NCI-H1048 (cell line): ENCODE measurements at places on chromosomes 5 and 9.

- no peak for DNase-seq
Measured at GRCh38 chr9:74361508-74361907, 135.6 kb upstream of the RORB start.

- no peak for DNase-seq
Measured at GRCh38 chr9:123684393-123685149, 245.4 kb downstream of the DENND1A start.

GRCh38 chr5:93585767-93586385, 2.9 kb downstream of the NR2F1 start:
- DNase-seq = no peak

DNA sequence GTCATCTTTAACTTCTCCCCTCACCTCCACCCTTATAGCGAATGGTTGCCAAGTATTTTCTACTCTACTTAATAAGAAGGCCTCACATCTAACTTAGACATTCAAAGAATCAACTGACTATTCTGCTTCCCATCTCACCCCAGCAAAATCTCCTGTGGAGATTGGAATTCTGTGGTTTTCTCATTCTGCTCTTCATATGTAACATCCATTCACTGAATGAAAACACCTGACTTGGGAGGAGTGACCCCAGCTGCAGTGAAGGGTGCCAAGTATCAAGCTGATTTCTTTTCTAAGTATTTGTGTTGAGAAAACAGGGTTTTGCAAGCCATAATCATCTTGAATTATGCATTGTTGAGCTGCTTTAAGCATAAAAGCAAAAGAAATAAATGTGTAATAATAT, 42.5 kb upstream of the TAF1L start:
- DNase-seq = no peak

DNA sequence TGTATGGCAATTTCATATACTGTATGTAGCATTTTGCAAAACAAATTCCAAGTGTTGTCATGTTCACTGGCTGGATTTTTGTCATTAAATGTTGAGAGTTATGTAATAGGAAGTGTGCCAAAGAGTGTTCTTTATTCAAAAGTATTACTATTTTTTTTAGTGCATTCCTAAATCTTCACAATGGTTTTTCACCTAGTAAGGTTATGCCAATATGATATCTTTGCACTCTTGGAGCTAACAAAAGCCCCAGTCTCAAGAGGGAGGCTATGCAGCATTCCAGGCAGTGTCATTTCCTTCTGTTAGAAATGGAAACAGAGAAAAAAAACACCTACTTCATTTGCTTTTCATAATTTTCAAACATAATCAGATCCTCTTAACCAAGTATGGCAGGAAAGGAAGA, 5.1 kb upstream of the SSBP2 start:
- DNase-seq = no peak

DNA sequence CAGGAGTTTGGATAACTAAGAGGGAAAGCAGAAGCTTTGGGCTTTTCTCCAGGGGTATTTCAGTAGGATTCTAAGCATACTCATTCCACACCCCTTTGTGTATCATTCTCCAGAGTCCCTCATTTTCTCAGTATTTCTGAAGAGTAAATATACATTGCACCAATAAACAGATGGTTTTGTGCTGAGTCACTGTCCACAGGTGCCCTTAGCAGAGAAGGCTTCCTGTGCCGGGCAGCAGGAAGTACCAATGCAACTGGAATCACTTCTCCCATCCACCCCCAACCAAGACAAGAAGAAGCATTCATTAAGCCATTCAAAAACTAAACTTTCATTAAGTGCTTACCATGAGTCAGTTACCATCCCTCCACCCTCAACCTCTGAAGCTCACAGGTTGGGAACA, 3.6 kb upstream of the CCNJL start:
- no peak for DNase-seq

DNA sequence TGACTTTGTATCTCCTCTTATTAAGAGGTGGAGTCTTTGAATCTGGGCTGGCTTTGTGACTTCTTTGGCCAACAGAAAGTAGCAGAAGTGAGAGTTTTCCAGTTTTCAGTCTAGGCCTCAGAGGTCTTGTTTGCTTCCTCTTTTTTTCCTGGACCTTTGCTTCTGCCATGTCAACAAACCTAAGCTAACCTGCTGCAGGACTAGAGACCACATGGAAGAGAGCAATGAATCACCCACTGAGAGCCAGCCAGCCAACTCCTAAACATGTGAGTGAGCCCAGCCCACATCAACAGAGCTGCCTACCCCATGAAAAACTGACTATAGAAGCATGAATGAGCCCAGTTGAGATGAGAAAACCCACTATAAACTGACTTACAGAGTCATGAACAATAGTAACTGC, 29.9 kb downstream of the MRPL22 start:
- DNase-seq = no peak

DNA sequence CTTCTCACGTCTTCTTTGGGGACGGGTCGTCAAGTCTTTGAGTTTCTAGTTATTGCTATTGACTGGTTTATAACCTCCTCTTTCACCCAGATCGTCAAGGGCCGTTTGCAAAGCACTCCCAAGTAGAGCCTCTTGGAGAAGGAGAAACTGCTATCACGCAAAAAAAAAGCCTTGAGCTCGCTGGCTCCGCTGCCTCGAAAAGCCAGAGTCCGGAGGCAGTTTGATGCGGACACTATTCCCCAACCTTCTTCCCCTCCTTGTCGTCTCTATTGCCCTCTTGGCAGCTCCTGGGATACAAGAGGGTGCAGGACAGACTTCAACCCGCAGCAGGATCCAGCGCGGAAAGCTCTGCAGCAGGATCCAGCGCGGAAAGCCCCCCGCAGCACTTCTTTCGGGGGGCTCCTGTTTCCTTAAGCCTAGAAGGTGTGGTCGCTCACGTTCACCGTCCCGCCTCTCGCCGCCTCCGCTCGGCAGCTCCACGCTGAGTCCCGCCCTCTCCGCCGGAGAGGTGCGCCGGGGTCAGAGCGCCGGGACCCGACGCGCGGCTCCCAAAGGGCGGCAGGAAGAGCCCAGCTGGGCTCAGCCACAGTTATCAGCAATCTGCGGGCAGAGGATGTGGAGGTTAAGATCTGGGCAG, at the start of gene PCDHAC1:
Gene PCDHAC1 (plus strand): TSS at position 494 of the 637 bp plus-strand sequence. CDS start 594 bp downstream, outside the sequence.
- DNase-seq = no peak

DNA sequence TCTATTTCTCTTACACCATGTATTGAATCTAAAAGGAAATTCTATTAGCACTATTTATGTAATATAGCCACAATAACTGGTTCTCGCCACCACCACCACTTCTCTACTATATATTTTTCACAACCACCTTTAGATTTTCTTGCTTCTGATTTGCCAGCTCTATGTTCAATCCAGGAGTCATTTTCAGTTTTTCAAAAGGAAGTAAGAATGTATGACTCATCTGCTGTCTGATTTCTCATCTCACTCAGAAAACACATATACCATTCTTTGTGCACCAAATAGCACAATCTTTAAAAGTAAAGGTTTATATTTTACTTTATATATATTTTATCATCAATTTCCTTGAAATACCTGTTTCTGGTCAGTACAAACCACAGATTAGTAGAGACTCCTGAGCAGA, 1127.5 kb downstream of the TAF11L14 start:
- DNase-seq = no peak

DNA sequence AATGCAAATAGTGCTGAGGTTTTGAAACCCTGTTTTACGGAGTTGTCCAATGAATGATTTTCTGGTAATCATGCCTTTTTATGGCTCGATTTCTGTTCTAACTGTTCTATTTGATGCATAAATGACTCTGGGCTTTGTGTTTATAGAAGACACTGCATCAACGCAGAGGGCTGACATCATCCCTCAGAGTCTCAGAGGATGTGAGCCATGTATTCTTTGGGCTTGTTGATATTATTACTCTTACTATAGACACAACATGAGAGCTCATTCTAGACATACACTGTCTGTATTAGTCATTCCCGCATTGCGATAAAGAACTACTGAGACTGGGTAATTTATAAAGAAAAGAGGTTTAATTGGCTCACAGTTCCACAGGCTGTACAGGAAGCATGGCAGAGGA, 31.6 kb downstream of the CDH6 start:
- no peak for DNase-seq

GRCh38 chr9:109875495-109876129, 95.6 kb downstream of the PALM2AKAP2 start:
- DNase-seq = no peak

DNA sequence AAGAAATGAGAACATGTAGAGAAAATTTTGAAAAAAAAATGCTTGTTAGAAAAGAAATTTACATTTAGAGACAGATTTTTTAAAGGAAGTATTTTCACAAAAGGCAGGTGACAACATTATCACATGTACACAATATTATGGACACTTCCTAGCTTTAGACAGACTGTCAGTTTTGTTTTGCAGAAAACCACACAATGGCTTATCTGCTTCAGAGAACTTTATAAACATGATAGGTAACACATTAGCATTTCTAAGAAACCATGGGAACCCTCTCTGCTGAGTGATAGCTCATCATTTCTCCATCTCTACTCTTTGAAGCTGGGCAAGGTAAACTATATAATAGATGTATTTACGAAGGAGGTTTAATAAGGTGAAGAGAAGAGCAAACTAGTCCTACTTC, 25.6 kb downstream of the POU5F2 start:
- no peak for DNase-seq

DNA sequence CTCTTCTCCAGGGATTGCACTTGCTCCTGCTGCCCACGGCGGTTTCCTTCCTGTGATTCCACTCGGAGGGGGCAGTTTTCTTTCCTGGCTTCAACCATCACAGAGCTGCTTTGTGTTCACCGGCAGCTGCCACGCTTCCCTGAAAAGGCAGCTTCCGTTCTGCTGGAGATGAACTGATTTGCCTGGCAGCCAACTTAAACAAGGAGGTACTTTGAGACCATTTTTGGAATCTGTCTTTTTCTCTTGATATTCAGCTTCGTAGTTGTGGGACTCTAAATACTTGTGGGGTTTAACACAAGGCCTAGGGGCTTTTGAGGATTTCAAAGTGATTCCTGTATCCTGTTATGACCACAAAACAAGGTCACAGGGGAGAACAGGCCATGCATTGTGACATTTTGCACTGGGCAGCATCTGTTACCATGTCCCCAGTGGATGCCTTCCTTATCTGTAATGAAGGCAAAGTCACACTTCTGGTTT, 192.0 kb downstream of the MTRR start:
- no peak for DNase-seq

GRCh38 chr5:78726571-78726970, 78.0 kb upstream of the LHFPL2 start:
- no peak for DNase-seq

DNA sequence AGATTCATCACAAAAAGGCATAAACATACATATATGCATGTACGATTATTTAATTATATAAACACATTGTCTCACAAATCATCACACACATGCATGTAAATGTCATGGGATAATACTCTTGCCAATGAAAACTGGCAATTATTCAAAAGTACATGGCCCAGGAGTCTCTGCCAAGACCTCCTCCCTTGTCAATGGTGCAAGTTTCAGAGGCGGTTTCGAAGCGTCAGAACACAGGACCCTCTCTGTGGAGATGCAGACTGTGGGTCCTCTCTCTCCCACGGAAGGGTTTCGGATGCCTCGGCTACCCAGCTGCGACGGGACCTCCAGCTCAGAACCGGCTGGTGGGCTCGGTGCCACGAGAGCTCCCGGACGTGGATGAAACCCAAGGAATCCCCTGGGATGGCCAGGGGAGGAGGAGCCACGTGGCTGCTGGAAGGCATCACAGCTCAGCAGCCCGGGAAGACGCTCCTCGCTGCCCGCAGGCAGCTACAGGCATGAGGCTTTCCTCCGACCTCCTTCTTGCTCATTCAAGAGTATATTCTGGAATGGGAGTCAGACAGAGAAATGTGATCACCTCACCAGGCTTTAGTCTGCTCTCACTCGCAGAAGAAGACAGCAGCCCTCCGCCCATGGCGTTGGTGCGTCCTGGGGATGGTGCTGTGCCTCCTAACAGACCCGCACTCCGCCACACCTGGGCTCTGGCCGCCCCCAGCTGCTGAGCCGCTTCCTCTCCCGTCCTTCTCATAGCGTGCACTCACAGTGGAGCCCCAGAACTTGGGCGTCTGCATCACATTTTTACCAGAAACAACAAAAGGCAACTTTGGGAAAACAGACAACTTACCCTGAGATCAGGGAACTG, 308.8 kb downstream of the IRX2 start:
- DNase-seq = no peak

DNA sequence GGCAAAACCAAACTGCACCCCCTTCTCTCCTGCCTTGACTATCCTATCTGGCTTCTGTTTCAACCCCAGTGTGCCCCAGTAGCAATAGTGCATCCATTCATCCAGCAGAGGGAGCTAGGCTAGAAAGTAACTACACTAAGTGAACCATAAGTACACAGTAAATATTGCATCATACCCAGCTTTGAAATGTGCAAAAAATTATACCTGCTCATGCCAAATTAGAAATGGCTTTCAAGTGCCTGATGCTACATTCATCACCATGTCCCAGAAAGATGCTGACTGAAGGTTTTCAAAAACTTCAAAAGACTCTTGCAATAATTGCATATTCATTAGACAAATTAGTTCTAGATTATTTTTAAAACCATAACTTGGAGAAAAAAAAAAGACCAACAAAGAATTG, 153.5 kb downstream of the PRELID2 start:
- peak; percentile 26 for DNase-seq
